ENCODE measurements at places on chromosomes 4 and X.
A peak's percentile ranks its signal among the peaks of the same experiment; 100 is the strongest.

GRCh38 chrX:97672138-97672537 is 788.4 kb downstream of the RPA4 start:
- no peak for DNase-seq

DNA sequence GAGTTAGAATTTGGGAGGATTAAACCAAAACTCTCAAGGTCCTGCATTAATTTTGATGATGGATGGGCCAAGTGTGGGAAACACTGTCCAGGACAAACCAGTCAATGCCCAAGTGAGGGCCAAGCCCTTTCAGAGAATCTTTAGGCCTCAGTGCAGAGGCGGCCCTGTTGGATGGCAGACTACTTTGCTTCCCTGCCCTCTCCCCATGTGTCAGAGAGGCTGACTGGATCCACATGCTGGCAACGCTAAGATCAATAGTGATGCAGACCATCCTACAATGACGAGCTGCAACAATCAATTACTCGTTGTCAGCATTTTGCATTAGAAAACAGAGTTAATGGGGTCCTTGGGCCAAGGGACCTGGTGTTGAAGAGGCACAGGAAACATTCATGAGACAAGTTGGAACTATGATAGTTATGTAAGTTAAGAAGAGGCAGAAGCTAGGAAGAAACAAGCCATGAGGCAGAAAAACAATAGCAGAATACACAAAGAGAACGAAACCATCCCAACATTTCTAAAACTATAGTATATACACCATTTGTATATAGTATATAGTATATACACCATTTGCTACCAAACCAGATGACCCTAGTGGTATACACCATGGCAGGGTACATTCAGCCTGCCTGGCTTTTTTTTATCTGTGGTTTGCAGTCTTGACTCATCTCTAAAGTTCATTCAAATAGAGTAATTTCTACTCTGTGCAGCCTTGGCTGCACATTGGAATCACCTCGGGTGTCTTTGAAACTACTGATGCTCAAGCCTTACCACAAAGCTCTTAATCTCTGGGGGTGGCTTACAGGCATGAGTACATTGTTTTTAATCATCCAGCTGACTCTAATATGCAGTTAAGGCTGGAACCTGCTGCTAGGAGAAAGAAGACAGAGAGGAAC is 147.7 kb upstream of the GYPA start:
- DNase-seq = no peak

DNA sequence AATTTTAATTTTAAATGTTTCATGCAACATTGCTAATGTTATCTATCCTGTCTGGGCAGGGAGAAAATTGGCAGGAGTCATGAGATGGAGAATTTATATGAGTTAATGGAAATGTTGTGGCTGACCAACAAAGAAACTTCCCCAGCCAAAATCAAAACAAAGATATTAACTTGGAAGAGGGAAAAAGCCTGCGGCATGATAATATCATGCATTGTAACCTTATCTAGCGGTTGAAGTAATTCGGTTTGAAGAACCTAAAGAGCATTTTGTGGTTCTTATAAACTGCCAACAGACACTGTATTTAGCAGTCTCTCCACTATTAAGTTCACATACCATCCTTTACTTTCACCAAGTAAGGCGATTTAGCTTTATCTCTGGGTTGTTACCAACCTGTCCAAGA is 42.3 kb downstream of the DKK2 start:
- DNase-seq = peak; percentile 15

DNA sequence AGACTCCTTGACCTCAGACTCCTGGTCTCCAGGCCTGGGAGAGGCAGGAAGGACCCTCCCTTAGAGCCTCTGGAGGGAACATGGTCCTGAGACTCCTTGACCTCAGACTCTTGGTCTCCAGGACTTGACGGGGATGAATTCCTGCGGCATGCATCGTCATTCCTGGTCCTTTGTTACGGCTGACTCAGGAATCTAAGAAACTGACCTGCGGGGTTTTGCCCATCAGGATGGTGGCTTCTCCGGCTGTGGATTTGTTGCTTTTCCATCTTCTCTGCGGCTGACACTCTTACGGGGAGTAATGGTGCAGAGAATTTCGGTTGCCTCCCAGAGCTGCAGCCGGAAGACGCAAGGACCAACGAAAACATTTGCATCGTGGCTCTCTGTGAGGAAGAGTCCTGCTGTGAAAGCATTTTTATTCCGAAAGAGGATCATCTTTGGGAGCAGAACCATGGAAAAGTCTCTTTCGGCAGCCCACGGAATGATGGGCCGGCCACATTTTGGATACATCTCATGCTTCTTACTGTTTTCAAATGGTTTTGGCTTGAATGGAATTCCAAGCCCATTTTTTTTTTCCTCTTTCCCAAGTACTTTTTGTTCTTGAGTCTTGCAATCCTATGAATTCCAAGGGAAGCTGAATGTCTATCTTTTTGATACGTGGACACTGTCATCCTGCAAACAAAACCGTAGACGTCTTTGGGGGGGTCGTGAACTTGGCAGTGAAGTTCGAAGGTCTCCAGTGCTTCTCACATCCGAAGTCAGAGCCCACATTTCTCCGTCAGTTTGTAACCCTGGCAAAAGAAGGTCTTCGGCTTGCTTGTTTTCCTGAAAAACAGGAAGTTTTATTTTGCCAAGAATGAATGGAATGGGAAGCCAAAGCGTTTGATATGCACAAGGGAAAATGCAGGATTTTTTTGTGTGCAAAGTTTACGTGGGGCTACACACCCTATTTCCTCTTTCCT is 36.5 kb downstream of the SHOX start:
- peak; percentile 81 for DNase-seq

GRCh38 chrX:120468071-120468470 is 1.0 kb downstream of the LAMP2 start:
- no peak for DNase-seq

DNA sequence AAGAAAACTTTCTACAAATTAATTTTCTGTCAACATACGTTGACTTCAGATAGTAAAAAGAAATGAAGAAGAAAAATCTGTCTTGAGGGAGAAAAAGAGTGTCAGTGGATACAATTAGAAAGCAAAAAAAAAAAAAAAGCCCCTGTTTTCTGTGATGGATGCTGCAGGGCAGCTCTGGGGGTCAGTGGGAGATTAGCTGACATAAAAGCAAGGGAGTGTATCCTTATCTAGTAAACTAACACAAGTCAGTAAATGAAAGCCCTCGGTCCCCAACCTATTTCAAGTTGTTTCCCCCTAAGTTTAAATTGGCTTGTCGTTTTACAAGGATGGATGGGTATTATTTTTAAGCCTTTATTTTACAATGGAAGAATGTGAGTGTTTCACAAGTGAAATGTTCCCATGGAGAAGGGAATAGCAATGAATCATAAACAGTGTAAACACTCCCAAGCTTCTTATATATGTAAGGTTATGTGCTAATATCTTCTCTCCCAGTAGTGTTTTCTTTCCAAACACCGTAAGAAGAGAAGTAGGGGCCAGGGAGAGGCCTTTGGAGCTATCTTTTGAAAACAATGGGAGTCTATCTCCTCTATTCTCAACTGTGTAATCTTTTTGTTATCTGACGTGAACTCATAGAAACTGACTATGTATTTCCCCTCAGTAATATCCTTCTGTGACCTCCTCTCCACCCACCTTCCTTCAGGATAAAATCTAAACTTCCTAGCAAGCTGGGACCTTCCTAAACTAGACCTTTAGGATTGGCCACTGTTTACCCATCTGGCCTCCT is 347.7 kb downstream of the FBXO8 start:
- no peak for DNase-seq

- DNase-seq = no peak
Measured at GRCh38 chr4:31228068-31228467, 507.9 kb downstream of the PCDH7 start.

DNA sequence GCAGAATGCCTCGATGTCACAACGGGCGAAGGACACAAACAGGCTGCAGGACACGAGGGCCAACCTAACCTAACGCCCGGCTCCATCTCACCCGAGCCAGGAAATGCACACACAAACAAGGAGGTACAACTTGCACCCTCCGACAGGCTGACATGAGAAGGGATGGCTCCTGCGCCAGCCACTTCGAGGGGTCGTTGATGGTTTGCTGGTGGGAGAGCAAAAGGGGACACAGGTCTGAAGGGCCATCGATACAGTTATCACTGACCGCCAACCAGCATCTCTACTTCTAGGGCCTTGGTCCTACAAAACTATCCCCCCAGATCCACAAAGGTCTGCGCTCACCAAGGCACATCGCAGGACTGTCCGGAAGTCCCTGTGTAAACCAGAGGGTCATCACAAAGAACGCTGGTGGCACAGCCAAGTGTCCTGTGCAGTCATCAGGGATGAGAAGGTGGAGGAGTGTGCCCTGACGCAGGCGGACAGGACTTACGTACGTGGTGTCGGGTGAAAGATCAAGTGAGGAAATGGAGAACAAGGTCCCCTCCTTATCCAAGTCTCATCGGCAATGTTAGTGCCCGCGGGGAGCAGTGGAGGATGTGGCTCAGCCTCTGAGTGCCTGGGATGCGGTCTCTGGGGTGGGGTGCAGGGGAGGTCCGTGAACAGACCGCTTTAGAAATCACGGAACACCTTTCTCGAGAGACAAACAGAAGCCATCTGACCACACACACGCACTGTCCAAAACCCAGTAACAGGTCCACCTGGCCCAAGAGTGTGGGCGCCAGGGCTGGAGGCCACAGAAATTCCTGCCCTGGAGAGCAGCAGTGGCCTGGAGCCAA is 7.0 kb downstream of the MXD4 start:
- DNase-seq = no peak

- DNase-seq = peak; percentile 97
Measured at GRCh38 chr4:8472689-8473197, 32.2 kb downstream of the TRMT44 start.

GRCh38 chr4:28228561-28229491 is 1368.2 kb downstream of the STIM2 start:
- DNase-seq = no peak

DNA sequence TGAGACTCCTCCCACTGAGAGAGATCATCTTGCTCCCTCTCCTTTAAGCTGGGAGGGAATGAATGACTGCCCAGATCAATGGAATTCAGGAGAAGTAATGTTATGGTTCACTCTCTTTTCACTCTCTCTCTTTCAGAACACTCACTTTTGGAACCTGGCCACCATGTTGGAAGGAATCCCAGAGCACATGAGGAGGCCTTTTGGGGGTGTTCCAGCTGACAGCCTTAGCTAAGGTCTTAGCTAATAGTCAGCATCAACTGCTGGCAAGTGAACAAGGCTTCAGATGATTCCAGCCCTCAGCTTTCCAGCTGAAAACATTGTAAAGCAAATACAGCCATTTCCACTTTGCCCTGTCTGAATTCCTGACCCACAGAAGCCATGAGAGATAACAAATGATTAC is 124.0 kb upstream of the CLNK start:
- peak; percentile 99 for DNase-seq

DNA sequence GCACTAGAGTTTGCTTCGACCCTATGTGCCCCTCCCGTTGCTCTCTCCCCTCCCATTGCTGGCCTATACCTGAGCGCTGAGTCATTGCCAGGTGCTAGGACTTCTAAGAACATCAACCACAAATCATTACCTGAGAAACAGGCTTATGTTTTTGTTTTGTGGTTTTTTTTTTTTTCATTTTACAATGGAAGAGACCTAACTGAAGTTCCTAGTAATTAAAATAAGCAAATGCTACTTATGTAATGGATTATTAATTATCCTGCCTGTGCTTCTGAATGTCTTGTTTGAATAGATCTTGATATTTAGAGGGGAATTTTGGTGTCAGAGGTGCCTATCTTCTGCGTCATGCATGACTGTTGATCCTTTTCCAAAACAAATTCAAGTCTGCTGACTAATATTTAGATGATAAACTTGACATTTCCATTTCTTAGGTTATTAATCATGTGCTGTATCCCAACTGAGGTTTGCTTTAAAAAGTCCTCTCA is 275.4 kb upstream of the CPEB2 start:
- DNase-seq = peak; percentile 28

DNA sequence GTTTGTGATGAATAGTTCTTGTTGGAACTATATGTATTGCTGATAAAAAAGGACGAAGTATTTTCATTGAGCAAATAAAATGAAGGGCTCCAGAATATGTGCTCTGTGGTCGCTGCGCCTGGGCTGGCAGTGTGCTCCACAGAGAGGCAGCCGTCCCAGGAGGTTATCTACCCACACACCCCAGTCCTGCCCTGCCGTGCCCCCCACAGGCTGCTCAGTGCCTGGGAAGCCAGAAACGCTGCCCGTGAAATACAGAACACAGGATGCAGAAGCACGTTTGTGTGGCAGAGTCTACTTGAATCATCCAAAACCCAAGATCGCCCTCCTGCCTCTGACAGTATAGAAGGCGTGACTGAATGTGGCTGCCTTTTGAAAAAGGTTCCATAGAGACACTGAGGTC is 1.4 kb downstream of the CLDN22 start:
- no peak for DNase-seq

- DNase-seq = no peak
Measured at GRCh38 chr4:5795580-5795979, 84.6 kb downstream of the EVC start.

GRCh38 chrX:126137899-126138298 is 28.2 kb downstream of the DCAF12L2 start:
- DNase-seq = no peak

DNA sequence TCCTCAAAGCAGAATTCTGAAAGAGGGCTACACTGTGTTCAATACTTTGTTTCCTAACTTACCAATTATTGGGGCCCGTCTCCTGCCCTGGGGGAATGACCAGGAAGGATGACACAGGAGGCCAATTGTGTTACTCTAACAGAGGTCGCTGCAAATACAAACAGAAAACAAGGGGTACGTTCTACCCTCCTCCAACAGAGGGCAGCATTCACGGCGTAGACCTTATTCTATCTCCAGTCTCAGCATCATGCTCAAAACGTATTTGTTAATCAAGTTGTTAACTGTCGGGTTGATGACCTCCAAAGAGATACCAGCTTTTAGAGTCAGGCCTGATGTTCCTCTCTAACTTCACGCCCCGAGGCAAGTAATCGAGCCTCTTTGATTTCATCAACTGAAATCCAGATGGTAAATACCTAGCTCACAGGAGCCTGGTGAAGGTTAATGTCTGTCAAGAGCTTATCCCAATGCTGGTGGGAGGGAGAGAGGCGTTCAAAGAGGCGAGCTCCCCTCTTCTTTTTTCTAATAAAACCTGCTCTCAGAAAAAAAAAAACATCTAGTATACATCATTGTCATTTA is 181.0 kb upstream of the KCNIP4 start:
- no peak for DNase-seq

DNA sequence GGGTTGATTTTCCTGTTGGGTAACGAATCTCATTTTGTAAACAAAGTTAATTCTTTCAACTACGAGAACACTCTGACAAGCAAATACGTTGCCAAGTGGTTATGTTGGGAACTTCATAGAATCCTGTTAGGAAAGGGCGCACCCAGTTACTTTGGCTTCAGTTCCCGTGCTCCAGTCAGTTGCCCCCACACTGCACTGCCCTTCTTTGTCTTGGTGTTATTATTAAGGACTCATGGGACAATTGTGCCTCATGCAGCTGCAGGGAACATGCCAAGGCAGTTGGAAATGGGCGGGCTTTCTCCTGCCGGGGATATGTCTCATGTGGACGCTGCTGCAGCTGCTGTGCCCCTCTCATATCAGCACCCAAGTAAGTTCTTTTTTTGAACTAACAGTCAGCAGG is 28.9 kb downstream of the OFD1 start:
- no peak for DNase-seq

DNA sequence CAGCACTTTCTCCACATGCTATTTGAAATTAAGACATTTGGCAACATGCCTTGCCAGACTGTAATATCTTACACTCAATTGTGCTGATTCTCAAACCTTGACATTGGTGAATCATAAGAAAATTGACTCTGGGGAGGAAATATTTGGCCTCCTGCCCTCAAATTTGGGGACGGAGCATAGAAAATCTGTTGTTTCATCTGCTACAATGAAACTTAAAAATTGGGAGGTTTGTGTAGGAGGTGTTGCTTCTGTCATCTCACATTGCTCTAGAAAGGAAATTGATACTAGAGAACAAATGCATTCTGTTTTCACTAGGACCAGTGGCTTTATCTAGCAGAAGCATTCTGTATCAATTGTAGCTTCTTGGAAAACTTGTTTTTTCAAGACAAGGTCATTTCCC is 5.3 kb downstream of the OCRL start:
- DNase-seq = no peak
